ENCODE measurements at places on chromosomes 3 and 15.

DNA sequence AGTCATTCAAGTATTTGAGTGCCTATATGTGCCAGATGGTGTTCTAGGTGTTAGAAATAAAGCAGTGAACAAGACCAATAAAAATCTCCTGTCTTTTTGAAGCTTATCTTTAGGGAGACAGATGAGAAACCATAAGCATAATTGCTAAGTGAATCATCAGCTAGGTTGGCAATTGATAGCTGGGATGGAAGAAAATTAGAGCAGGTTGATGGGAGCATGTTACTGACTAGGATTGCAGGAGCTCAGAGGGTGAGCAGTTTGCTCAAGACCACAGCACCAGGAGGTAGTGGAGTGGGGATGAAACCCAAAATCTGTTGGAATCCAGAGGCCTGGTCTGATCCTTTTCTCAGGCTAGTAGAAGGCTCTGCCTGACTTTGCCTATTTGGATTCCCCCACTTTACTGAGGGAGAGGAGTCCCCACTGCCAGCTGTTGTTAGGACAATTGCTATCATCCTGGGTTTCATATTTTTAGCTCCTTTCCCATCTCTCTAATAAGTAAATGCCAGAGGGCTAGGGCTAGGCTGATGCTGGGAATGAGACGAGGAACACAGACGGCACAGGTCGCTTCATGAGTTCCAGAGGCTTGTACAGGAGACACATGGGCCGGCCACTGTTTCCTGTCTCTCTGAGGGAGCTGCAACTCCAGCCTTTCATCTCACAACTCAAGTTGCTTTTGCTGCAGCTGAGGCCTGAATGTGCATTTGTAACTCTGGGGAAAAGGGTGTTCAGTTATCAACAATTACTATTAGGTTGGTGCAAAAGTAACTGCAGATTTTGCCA is 102.9 kb downstream of the CACNA1D start:
- DNase-seq = no peak

GRCh38 chr3:193240436-193240849 is 579 bp upstream of the PLAAT1 start:
- DNase-seq = peak; percentile 48

- DNase-seq = no peak
Observed at GRCh38 chr3:181105646-181106045, 116.1 kb upstream of the DNAJC19 start.

- no peak for DNase-seq
Observed at GRCh38 chr3:6367171-6367570, 493.7 kb upstream of the GRM7 start.

DNA sequence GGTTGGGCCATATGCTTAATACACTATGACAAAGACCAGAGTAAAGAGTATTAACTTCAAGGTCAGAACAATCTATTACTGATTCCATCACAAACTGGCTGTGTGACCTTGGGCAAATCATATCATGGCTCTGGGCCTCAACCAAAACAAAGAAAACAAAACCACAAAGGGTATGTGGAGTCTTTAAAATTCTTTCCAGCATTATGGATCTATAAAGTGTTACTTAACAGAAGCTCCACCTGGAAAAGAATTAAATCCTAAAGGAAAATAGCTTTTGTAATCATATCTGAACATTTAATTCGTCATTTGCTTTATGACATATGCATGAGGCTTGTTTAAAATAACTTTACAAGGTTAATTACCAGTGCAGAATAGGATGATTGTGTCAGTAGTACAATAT is 265.5 kb downstream of the SATB1 start:
- DNase-seq = no peak

- peak; percentile 64 for DNase-seq
Observed at GRCh38 chr3:176650478-176650877, 546.8 kb downstream of the TBL1XR1 start.

GRCh38 chr15:98899272-98900021 is 108.1 kb downstream of the PGPEP1L start:
- no peak for DNase-seq

DNA sequence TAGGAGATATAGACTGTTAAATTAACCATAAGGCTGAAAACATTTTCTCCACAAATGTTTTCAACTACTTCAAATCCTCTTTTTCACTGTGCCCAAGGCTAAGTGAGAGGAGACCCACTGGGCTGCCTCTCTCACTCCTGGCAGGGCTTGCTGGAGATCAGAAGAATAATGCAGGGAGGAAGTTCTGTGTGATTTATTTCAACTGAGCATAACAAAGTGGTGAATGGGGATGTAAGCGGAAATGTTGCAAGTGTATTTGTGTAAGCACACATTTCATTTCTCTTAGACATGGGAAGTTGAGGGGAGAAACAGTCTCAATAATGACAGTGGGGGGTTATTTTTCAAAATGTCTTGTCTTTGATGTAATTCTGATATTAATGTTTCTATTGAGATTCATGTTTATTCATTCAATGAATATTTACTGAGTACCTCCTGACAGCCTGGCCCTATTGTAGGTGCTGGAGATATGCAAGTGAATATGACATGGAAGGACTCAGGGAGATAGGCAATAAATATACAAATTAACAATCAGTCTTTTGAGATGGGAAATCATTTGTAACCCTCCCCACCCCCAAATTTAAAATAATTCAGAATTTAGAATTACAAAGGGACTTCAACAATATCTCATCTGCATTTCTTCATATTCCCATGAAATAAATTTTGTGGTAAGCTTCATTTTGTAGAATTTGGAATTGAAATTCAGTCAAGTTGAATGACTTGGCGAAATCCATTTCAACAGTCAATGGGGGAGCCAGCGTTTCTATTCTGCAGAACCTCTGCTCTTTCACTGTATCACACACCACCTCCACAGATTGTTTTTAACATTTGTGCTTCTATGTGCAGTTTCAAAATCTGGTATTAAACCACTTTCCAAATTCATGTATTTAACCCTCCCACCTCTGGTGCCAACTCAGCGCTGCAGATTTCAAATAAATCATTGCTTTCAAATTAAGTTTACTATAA is 247.2 kb downstream of the SLC9A9 start:
- no peak for DNase-seq

DNA sequence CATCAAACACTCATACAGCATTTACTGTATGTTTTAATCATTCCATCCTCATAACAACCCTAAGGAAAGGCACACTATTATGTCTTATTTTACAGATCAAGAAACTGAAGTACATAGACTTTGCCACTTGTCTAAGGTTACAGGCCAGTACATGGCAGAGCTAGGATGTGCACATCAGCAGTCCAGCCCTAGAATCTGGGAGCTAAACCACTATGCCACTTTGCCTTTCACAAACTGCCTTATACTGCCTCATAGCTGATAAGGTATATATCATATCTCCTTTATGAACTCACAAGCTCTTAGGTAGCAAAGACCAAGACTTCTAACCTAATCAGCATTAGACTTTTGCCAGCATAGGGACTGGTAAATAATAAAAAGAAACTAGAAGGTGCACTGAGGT is 49.1 kb downstream of the MYO9A start:
- no peak for DNase-seq

- no peak for DNase-seq
Observed at GRCh38 chr15:63860555-63860954, 26.8 kb upstream of the HERC1 start.

DNA sequence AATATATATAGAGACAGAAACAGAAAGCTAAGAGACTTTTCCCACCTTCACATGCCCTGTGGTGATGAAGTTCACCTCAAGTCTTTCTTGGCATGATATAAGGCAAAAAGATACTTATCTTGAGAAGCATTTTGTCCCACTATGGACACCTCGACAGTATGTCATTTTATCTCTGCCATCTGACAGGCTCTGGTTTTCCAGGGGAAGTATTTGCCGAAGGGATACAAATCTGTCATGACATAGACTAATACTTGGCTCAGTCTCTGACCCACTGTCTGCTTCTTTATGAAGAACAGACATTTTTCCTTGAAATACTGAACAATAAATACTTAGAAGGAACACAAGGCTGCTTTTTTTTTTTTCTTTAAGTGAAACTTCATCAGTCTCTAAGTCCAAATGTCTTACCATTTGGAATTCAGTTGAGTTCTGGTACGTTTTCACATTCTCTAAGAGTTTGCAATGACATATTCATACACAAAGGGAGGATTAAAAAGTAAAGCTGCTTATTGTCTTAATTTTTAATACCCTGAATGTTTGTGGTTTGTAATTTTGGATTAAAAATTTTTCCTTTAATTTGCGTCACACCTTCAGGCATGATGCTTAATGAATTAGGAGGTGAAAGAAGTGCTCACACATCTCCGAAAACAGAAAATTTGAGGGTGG is 87.8 kb upstream of the LMOD3 start:
- DNase-seq = no peak

DNA sequence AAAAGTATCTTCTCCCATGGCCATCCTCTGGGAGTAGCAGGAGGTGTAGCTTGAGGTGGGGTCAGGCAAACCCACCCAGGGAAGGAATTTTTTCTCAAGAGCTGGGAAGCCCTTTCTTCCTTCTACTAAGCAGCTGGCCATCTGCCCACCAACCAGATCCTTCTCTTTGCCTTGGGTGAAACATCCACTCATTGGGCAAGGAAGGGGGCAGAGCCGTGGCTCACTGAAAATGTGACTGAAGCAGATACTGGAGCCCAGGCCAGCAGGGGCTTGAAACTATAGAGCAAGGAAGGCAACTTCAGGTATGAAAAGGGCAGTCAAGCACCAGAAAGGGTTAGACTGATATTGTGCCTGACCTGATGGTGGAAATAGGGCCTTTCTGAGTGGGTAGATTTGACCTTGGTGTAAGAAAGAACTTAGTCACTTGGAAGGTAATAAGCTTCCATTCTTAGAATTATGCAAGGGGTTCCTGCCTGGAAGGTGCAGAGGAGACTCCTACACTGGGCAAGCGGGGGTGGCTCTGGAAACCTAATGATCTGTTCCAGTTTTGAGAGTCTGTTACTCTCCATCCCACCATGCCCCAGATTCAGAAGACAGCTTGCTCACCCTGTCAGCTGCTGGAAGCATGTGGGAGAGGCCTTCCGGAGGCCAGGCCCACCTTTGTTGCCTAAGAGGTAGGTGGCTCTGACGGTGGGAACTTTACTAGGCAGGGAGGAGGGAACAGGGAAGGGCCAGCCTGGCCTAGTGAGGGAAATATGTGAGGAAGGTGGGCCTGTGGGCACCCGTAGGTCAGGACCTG is 22.0 kb upstream of the PLA2G4E start:
- no peak for DNase-seq

DNA sequence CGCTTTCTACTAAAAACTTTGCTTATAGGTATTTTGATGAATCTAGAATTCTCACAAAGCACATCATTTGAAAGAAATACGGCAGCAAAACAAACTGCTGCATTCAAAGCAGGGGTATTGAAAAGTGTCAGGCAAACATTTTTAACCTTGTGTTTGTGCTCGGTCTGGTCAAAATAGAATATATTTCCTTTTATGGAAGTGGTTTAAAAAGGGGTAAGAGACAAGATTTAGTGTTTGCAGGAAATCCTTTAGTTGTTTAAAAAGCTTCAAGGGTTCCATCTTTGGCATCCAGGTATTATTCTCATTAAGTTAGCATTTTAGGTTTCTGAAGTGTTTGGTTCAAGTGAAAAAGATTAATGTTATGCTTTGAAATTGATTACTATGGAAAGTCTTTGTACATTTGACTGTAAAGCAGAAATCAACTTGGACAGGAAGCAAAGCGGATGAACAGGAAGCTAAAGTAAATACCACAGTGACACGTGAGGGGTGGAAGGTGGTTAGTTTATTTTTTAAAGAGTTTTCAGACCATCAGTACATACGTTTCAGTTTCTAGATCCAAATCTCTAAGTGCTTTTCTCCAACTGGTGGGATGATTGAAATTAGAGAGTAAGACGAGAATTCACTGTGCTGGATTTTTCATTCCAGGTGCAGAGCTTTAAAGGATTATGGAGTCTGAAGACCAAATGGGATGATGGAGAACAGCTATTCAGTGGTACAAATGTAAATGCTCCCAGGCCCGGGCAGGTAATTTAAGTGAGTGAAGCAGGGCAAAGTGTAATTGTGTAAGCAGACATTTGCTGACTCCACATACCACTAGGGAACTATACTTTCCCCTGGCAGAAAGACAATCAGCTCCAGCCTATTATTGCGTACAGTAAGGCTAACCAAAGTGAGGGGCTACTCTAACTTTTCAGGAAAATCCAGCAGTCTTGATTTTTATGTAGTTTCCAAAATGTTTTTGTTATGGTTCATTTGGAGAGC is 341.8 kb upstream of the TBL1XR1 start:
- no peak for DNase-seq

- DNase-seq = no peak
Observed at GRCh38 chr15:94290730-94291129, 59.4 kb downstream of the MCTP2 start.

DNA sequence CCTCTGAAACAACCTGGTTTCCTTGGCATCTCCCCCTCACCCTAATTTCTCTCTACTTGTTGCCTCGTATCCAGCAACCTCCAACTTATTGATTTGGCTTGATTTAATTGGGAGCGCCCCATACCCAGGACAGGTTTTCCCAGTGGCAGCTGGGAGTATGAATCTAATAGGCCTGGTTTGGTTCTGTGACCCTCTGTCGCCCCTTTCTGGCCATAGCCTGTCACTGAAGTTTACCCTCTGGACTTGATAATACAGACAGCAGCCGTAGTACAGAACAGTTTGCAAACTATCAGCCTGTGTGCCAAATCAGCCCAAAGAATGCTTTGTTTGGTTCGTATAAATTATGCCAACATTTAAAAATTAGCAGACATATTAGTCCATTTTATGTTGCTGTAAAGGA is 525.1 kb upstream of the GOLIM4 start:
- DNase-seq = peak; percentile 83

GRCh38 chr3:142251951-142252350 is 26.6 kb upstream of the GK5 start:
- DNase-seq = no peak

- DNase-seq = no peak
Observed at GRCh38 chr15:98431171-98431570, 217.2 kb upstream of the IGF1R start.

GRCh38 chr3:541062-541801 is 344.7 kb downstream of the CHL1 start:
- no peak for DNase-seq

DNA sequence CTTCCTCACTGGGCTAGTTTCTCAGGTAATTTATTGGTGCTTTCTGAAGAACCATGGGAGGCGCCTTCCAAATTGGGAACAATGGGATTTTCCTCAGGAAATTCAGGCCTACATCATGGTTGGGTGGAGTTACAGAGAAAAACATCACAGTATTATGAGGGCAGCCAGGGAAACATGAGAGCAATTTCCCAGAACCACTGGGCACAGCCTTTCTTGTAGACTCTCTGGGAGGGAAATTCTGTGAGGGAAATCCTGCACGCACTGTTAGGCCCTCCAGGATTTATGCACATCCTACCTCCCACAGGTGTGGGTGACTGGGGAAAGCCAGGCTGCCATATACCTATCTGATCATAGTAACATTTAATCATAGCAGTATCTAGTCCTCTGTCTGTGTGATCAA is 13.2 kb downstream of the POPDC2 start:
- no peak for DNase-seq

Measured in SK-MEL-5 (cell line).